ENCODE measurements at places on chromosomes 7 and 10. TPM values are rescaled to one million over a fixed set of nuclear protein-coding genes. Genes with fewer than 3 reads are reported as not detected.

Gene ABCC2
- total RNA-seq, result 0.66 TPM

Gene TLX1
- not detected for total RNA-seq

Gene RSPH10B2
- 0.51 TPM for total RNA-seq

Gene CACNB2
- 1.5 TPM for total RNA-seq

Gene TDRD1
- total RNA-seq, result not detected

Gene CALML3
- total RNA-seq, result not detected

Gene ARMH3
- total RNA-seq, result 14.5 TPM

Gene ADRB1
- not detected for total RNA-seq

GRCh38 chr7:134802762-134803161 lies 23.3 kb downstream of the CALD1 start:
- DNase-seq, result no peak

DNA sequence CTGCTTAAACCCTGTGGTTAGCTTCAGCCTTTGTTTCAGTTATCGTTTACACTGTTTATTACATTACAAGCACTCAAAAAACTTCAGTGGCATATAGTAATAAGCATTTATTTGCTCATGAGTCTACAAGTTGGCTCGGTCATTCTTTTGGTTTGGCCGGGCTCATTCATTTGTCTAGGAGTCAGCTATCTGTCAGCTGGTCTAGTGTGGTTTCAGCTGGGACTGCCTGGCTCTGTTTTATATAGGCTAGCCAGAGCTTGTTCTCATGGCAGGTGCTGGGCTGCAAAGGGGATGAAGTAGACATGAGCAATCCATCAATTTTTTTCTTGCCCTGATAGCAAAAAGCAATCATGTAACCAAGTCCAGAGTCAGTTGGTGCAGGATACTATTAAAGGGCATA lies 103.6 kb downstream of the MKLN1 start:
- peak; percentile 51 for DNase-seq

DNA sequence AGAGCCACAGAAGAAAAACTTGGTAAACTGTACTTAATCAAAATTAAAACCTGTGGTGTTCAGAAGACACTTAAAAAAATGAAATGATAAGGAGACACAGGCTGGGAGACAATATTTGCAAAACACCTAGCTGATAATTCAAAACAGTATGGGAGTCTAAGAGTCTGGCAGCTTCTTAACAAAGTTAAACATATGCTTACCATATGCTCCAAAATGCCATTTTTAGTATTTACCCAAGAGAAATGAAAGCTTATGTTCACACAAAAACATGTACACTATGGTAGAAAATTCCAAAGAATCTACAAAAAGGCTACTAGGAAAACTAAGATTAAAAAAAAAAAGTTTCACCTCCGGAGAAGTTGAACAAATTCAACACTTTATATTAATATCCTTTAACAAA lies 48.6 kb downstream of the ITGB1 start:
- peak; percentile 20 for DNase-seq

DNA sequence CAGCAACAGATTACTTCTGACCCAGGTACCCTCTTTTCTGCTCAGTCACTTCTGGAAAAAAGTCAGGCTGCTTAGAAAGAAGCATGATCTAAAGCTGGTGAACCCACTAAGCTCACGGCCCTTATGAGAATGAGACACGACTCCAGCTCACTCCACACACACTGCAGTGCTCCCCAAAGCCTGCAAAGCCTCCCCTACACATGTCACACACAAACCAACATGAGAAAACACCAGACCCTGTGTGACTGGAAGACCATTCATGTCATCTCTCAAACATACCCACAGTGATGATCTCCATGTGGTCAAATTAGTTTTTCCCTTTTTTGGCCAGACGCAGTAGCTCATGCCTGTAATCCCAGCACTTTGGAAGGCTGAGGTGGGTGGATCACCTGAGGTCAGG lies 391 bp downstream of the ANKRD61 start:
- DNase-seq, result no peak

- DNase-seq, result peak; percentile 4
Observed at GRCh38 chr7:2953099-2953498, 90.6 kb downstream of the CARD11 start.

DNA sequence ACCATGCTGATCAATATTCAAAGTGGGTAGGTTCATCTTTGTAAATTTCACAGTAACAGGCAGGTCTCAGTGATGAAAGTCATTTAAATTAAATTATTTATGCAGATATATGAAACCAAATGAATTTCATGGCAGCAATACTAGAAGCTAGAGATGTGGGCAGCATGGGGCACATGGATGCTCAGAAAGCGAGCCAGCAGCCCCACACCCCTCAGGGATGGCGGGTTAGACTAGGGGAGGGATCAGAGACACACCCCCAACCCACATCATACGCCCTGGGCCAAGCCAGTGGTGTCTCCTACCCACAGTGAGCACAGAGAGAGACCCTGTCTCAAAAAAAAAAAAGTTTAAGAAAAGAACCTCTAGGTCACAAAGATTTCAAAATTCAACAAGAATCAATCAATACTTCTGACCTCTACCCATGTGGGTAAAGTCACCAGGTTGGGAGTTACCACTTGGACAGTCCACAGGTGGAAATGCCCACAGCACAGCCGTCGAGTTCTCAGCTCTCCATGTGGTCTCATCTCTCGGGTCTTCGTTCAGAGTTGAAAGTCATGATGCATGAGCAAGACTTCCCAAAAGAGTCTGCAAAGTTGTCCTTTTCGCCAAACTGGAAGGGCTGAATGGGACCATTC lies 79.3 kb upstream of the PPP2R2D start:
- DNase-seq, result no peak

- peak; percentile 73 for DNase-seq
Observed at GRCh38 chr7:101164071-101164840, 1.1 kb downstream of the VGF start.

DNA sequence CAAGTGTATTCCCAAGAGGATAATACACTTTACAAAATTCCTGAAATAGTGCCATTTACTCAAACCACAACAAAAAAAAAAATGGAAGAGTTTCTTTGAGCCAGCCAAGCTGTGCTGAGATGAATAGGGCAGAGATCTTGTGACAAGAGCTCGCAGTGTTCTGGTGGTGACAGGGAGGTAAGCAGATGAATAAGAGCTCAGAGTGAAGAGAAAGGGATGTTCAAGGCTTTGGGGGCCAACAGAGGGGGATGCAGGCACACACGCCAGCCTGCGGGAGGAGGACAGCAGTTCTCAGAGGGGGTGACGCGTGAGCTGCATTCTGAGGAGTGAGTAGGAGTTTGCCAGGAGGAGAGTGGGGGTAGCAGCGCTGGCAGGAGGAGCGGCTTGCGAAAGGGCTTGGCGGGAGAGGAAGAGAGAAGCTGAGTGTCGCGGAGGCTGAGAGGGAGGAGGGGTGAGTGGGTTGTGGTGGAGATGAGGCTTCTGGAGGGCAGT lies 194.4 kb upstream of the IMMP2L start:
- DNase-seq, result peak; percentile 87

DNA sequence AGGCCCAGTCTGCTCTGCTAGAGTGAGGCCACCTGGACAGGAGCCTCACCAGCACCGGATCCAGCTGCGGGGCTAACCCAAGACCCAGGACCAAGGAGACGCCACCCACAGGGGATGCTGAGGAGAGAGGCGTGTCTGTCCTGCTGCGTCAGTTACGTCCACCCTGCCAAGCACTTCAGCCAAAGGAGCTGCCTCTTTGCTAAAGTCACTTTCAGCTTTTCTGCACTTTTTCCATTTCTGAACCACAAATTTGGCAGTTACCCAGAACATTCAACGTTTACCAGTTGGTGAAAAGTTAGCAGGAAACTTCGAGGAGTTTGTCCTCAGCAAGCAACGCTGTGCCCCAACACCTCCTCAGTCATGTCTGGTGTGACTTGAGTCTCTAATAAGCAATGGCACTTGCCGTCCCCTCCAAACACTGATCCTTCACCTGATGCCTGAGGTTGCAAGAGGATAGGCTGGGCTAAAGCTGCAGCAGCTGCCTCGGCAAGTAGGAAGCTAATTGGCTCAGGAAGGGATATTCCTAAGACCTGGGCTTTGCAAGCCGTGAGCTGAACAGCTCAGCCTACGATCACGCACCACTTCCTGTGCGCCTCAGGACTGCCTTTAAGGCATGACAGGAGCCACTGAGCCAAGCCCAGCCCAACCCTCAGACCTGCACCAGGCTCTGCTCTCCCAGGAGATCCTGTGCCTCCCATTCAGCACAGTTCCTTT lies 40.1 kb downstream of the KCNH2 start:
- DNase-seq, result peak; percentile 70

- peak; percentile 67 for DNase-seq
Observed at GRCh38 chr7:90262438-90262837, 17.5 kb downstream of the CFAP69 start.

GRCh38 chr7:47197486-47197885 lies 384.4 kb downstream of the TNS3 start:
- no peak for DNase-seq

DNA sequence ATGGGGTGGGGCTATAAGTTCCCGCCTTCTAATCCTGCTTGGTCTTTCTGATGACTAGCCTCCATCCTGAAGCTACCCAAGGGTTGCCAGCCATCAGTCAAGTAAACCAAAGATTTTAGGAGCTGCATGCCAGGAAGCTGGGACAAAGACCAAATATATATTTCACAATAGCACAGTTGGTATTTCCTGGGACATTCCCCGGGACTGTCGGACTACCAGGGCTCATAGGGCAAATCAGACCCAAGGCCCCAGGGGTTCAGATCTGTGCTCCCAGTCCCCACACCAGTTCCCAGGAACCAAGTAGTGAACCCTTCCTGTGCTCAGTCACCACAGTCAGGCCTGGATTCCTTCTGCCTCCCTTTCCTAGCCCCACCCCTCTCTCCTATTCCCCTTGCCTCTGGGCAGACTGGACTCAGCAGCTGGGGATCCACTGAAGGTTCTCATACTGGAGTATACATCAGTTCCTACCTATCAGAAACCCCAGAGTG lies 5.7 kb upstream of the CXCL12 start:
- peak; percentile 15 for DNase-seq

GRCh38 chr10:48282829-48283228 lies 8.3 kb upstream of the FRMPD2 start:
- DNase-seq, result no peak

GRCh38 chr7:1933066-1933750 lies 263.1 kb downstream of the ELFN1 start:
- no peak for DNase-seq

DNA sequence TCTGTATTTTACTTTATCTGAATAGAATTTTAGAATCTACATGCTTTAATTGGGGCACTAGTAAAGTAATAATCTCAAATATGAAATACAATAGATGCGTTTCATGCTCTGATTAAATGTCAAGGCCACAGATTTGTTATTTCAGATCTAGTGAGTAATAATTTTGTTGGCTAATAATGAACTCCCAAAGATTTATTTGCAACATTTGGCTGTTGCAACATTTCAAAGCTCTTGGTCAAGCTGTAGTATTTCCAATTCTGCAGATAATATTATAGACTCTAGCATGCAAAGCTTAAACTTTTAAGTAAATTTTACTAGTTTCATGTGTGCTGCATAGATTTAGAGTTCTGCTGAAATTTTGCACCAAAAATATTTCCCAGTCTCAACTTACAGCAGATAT lies 16.7 kb downstream of the LRRN3 start:
- no peak for DNase-seq

DNA sequence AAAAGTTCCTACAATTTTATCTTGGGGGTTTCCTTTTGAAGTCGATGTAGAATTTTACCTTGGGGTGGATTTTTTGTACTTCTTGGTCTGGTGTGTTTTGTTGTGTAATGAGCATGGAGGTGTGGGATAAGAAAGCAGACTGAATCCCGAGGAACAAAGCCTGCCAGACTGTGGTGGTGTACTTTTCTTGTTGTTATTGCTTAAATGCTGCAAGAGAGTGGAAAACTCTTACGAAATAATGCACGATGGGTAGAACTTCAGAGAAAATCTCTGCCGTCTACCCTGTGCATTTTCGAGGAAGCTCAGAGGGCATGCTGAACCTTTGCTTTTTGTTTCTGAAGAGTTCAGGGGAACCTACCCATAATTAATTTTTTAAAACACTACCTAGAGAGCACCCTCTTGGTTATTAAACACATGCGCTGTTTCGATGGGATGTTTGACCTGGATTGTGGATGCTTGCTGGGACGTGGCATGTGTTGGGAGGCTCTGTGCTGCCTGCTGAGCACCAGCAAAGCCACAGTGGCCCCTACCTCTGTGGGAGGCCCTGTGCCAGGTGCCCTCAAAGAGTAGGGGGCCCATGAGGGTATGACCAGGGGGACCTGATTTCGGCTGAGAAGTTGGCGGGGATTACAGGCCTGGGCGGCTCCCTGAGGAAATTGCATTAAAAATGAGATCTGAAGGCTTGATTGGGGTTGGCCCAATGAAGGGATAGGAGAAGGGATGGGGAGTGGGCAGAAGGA lies 94.1 kb downstream of the TCF7L2 start:
- no peak for DNase-seq
